ENCODE measurements at places on chromosomes 12 and 14.
A peak's percentile ranks its signal among the peaks of the same experiment; 100 is the strongest.

GRCh38 chr12:51777457-51777856 lies 71.1 kb downstream of the FIGNL2 start:
- DNase-seq: no peak

GRCh38 chr12:62647586-62647985 lies 181.0 kb downstream of the MON2 start:
- DNase-seq: no peak

GRCh38 chr14:103195828-103196615 lies 72.8 kb downstream of the TNFAIP2 start:
- no peak for DNase-seq

GRCh38 chr12:78684419-78684818 lies 180.2 kb upstream of the SYT1 start:
- no peak for DNase-seq

DNA sequence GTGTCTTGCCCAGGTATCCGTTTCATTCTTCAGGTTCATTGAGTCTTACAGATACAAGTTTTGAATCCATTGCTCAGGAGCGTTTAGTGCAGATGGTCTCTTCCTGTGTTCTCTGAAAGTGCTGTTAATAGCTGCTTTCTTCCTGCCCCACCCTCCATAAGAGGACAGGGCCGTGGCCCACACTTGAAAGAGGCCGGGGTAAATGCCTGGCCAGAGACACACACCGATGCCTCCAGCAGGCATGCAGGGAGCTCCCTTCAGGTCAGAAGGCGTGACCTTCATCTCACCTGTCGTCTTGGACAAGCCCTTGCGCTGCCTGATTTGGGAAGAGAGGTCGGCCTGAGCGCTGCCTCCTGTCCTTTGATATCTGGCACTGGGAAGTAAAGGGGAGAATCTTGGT lies 11.6 kb downstream of the PRKAB1 start:
- DNase-seq: no peak

DNA sequence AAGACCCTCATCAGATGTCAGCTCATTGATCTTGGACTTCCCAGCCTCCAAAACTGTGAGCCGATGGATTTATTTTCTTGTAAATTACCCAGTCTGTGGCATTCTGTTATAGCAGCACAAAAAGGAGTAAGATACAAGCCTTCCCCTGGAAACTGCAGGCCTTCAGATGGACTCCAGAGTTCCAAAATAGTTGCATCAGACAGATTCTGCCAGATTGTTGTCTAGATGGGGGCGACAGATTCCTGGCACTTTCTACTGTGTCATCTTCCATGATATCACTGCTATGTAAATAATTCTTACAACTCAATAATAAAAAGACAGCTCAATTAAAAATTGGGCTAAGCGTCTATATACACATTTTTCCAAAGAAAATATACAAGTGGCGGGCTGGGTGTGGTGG lies 17.2 kb upstream of the MARK3 start:
- DNase-seq: no peak

GRCh38 chr14:75417674-75418073 lies 10.1 kb upstream of the JDP2 start:
- no peak for DNase-seq

GRCh38 chr12:67025543-67026114 lies 243.5 kb upstream of the CAND1 start:
- DNase-seq: peak; percentile 80

DNA sequence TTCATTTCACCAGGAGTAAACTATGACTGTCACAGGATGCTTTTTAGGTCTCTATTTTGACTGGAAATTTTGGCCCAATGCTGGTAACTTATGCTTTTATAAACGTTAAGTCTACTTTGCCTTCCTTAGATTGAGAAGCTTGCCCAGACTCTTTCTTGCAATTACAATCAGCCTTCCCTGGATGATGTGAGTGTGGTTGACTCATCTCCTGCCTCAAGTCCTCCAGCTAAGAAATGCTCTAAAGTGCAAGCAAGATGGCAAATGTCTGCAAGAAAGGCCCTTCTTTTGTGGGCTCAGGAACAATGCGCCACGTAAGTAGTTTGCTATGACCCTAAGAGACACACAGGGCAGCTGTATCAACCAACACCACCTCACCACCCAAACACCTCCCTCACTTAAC lies 96.9 kb downstream of the SYNE2 start:
- no peak for DNase-seq

GRCh38 chr12:89875225-89875624 lies 166.6 kb upstream of the ATP2B1 start:
- no peak for DNase-seq

GRCh38 chr14:67680941-67681340 lies 6.5 kb upstream of the VTI1B start:
- DNase-seq: no peak

- no peak for DNase-seq
Observed at GRCh38 chr14:60720391-60720790, 3.8 kb downstream of the SIX4 start.

- no peak for DNase-seq
Observed at GRCh38 chr12:51013441-51013840, 12.7 kb downstream of the SLC11A2 start.

- DNase-seq: no peak
Observed at GRCh38 chr12:84551373-84551772, 361.2 kb downstream of the SLC6A15 start.

GRCh38 chr12:122399592-122400373 lies 22.7 kb downstream of the CLIP1 start:
- DNase-seq: peak; percentile 68

GRCh38 chr14:37145395-37145794 lies 27.0 kb downstream of the SLC25A21 start:
- peak; percentile 14 for DNase-seq

- no peak for DNase-seq
Observed at GRCh38 chr12:132389526-132390286, 60.3 kb upstream of the GALNT9 start.

- peak; percentile 73 for DNase-seq
Observed at GRCh38 chr14:103552011-103552845, 10.2 kb downstream of the BAG5 start.

DNA sequence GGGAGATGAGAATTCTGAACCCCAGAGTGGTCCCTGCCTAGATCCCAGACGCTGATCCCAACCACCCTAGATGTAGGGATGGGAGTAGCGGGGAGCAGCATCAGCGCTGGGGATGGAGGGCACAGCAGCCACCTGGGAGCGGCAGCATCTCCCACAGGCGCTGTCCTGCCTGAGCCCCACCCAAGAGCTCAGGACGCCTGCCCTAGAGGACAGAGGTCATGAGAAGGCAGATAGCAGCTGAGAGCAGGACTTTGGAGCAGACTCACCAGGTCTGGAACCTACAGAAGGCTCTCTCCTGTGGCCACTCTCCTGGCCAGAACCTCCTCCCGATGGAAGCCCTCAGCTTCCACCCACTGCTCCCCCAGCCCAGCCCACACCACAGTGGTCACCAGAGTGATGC lies 7.2 kb downstream of the CCDC85C start:
- DNase-seq: no peak

DNA sequence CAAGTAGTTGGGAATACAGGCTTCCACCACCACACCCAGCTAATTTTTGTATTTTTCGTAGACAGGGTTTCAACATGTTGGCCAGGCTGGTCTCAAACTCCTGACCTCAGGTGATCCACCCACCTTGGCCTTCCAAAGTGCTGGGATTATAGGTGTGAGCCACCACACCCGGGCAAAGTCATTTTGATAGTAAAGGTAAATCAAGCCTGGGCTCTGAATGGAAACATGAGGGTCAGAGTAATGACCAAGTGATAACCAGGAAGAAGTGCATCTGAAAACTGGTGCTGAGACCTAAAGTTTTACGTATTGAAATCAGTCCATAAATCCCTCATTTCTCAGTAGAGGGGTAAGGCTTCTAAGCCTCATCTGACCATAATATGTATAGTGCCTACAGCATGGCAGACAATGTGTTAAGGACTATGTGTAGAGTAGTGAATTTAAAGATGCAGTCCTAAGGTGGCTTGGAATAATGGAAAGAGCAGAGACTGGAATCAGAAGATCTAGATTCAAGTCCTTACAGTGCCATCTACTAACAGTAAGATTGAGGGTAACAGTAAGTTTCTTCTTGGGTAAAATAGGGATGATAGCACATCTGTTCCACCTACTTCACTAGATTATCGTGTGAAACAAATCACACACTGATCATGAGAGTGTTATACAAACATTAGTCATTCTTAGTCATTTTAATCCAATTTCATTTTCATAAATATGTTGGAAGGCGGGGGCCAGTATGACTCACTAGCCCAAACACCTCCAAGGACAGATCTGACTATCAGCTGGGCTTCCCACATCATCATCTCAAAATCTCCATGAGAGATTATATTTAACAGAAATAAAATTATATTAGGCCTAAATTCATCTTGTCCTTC lies 11.2 kb downstream of the MAP4K5 start:
- peak; percentile 85 for DNase-seq

- DNase-seq: no peak
Observed at GRCh38 chr12:93319523-93320050, 58.1 kb upstream of the NUDT4 start.

DNA sequence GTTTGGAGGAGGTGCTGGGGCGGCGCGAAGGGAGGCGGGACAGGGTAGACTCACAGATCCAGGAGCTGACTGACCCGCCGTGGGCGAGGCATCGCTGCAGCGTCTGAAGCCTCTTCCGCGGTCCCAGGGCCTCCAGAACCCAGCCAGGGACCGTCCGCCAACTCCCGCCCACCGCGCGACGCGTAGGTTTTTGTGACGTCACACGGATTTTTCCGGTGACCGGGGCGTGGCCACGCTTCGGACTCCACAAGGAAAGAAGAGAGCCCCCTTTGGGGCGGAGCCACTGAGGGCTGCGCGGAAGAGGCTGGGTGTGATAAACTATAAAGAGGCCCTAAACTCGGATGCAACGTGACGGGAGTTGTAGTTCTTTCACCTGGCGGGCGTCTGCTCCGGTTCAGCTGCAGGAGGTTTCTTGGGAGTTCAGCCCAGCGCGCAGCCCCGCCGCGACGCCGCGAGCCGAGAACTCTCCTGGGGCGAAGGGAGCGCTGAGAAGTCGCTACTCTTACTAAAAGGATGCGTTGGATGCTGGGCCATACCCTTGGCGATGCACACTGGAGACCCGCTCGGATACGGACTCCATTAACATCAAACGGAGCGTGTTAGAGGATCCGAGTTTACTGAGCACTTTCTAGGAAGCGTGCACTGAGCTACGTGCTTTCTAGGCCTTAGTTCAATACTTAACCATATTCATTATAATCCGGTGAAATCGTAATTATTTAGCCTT lies at the start of gene AMN1:
TSS of gene AMN1 (minus strand) at position 105 of the 724 bp plus-strand sequence. CDS start at position 92, 13 bp downstream.
- DNase-seq: peak; percentile 99

DNA sequence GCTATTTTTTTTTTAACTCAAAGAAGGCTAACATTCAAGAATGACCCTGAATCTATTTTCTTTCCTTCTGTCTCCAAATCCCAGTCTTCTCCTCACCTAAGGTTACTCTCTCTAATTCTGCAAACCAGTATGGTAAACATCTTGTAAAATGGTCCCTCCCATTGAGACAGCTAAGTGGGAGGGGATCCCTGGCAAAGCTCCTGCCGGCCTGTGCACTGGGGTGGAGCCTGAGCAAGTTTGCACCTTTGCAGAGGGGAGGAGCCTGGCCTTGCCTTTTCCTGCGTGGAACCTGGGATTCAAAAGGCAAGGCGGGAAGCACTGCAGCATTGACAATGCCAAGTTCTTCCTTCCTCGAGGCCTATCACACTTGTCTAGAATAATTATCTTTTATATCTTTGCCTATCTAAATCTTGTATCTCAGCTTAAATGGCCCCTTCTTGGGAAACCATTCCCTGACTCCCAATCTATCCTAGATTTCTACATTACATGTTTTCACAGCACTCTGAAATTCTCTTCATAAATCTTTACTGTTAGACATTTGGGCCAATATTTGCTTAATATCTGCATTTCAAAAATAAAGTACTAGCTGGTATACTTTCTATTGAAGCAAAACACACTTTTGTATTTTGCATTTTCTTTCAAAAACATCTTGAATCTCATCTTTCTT lies 83.0 kb downstream of the EPS8 start:
- peak; percentile 12 for DNase-seq

DNA sequence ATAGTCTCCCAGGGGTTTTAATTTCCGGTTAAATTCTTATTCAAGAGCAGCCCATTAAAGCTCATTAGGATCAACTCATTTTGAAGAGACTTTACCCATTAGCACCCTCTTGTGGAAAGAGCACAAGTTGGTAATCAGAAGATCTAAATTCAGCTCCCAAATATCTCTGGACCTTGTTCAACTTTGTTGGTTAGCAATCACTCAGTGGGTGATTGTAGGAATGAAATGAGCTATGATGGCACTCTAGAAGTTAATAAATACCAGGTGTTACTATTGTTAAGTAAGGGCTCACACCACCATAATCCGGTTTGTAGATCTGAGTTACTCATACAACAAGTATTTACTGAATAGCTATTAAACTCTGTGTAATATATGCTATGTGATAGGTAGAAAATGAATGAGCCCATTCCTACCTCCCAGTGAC lies 42.9 kb downstream of the TRIP11 start:
- DNase-seq: peak; percentile 52

DNA sequence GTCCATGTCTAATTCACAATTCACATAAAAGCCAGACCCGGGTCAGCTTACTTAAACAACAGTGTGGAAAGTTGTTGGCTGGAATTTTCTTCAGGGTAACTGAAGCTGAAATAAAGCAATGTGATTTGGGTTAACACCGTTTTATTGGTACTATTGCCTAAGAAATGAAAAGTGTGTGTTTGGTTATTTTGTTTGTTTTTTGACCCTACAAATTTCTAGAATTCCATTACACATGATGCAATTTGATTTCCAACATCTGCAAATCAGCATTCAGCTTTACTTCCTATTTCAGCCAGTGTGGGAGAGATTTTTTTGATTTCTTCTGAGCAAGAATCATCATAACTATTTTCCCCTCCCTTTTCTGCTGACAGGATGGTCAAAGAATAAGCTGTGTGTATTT lies 45.7 kb upstream of the CLMN start:
- DNase-seq: no peak

DNA sequence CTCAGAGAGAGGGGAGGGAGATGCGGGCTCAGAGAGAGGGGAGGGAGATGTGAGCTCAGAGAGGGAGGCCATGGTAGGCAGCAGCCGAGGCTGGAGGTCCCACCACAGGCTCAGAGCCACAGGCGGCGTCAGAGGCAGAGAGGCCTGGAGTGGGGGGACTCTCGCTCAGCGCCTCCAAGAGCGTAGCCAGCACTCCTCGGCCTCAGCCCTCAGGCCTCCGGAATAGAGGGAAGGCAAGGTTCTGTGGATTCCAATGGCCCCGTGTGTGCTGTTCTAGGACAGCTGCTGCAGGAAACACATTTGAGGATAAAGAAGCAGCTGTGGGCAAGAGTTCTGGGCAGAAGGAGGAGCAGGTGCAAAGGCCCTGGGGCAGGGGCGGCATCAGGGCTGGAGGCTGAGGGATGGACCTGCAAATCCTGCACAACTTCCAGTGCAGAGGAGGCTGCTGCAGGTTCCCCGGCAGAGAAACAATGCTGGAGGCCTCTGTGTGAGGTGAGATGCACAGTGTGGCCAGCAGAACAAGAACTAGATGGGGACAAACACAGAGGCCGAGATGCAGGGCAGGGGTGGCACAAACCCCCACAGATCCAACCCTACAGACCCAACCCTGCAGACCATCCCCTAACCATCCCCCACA lies 59.1 kb upstream of the GALNT9 start:
- DNase-seq: no peak
